ENCODE measurements at places on chromosomes 7 and 10. TPM values are rescaled to one million over a fixed set of nuclear protein-coding genes. Genes with fewer than 3 reads are reported as not detected.
A peak's percentile ranks its signal among the peaks of the same experiment; 100 is the strongest.

DNA sequence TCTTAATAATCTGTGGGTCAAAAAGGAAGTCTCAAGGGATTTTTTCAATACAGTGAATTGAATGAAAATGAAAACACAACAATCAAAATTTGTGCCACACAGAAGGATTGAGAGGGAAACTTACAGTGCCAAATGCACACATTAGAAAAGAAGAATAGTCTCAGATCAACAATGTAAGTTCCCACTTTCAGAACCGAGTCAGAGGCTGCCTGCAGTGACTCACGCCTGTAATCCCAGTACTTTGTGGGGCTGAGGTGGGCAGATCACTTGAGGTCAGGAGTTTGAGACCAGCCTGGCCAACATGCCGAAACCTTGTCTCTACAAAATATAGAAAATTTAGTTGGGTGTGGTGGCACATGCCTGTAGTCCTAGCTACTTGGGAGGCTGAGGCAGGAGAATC is 12.5 kb upstream of the KEL start:
- no peak for DNase-seq

- no peak for DNase-seq
These were observed 282.1 kb upstream of the BMPER start for GRCh38 chr7:33623267-33623666.

DNA sequence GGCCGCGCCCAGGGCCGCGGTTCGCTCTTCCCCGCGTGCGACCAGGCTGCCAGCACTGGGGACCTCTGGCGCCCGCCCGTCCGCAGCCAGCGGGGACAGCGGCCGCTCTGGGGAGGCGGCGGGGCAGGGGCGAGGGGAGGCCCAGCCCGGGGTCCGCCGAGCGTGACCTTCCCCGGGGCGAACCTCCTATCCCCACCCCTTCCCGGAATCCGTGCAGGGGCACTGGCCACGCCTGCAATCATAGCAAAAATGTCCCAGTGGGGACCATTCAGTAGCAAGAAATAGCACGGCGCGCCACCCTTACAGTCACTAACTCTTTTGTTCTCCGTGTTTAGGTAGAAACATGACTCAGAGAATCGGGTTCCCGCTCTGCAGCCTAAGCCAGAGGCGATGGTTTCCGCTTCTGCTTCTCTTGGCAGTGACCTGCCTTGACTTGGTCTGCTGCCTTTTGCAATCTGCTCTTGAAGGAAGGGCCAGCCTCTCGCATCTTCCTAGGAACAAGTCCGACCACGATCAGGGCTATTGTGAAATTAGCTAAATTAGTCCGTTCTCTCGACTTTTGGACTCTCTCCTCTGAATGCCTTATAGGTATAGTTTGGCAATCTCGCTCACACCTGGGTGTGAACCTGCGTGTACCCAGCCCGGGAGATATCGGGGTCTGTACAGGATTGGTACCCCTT is 79.3 kb upstream of the ACBD5 start:
- peak; percentile 74 for DNase-seq

DNA sequence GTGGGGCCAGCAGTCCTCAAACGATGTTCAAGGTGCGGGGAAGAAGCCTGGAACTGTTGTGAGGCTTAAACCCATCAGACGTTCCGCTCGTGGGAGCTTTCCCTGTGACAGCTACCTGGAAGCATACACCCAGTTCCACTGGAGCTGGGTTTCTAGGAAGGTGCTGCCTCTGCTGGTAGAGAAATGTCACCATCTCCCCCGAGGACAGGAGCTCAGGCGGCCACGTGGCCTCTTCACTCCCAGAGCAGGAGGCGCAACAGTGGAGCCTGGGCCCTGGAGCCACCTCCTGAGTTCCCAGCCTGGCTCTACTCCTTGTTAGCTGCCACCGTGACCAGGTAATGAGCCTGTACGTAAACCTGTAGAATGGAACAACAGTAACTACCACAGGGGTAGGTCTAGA is 156.1 kb downstream of the ADARB2 start:
- DNase-seq = peak; percentile 39

DNA sequence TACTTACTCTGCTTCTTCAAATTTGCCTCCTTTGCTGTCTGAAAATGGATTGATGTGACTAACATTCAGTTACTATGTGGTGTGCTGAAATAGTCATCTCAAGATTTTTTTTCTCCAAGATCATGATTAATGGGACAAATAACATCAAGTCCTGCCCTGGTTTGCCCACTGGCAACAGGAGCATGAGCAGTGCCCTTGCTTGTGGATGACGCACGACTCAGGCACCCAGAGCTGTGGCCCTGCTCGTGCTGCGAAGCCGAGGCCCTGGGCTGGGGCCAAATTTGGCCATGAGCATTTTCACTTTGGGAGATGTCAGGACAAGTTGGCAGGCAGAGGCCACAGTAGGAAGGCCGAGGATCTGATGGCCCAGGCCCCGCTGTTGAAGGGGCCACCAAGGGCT is 239.8 kb upstream of the IGFBP3 start:
- no peak for DNase-seq

DNA sequence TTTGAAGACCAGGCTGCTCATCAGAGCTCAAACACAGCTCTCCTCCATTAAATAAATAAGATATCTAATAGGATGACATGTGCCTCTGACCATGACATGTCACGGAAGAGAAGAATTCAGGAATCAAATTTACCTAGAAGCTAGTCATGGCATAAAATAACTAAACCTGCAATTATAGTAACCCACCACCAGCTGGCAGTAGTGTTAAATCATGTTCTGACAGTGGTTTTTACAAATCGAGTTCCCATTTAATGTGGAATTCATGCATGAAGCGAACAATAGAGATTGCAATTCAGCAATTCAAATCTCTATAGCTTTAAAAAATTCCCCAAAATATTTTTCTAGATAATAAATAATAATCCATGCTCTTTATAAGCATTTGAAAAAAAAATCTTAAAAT is 74.6 kb upstream of the IKZF1 start:
- no peak for DNase-seq

GRCh38 chr10:87991946-87992345 is 128.5 kb downstream of the PTEN start:
- no peak for DNase-seq

DNA sequence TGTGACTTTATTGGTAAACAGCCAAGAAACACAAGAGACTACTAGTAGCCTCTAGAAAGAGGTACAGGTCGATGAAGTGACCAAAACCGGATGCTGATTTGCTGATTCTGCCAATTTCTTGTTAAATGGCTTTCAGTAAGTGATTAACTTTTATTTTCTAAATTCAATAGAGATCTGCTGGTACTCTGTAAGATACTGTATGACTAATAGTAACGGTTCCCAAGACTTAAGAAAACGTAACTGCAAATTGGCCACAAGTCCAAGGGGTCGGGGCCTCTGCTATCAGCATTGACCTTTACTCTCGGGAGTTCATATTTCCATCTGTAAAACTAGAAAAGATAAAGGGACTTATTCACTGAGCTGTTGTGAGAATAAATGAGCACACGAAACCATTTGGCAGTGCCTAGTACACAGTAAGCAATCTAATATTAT is 1.4 kb downstream of the FAM3C start:
- no peak for DNase-seq

- DNase-seq = no peak
These were observed 304.3 kb upstream of the ZMIZ1 start for GRCh38 chr10:78764436-78764835.

DNA sequence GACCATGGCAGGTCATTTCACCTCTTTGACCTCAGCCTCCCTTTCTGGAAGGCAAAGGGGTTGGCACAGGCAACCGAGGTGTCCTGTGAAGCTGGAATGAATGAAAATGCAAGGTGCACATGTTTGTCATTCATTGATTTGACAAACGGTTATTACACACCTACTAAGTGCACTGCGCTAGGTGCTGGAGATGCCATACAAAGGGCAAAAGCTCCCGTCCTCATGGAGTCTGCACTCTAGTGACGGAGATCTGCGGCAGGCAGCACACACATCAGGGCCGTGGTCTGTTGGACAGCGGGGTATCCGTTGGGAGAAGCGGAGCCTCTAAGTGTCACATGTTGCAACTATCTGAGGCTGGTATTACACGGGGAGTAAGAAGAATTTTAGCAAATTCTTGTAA is 44.2 kb downstream of the PRF1 start:
- peak; percentile 45 for DNase-seq

DNA sequence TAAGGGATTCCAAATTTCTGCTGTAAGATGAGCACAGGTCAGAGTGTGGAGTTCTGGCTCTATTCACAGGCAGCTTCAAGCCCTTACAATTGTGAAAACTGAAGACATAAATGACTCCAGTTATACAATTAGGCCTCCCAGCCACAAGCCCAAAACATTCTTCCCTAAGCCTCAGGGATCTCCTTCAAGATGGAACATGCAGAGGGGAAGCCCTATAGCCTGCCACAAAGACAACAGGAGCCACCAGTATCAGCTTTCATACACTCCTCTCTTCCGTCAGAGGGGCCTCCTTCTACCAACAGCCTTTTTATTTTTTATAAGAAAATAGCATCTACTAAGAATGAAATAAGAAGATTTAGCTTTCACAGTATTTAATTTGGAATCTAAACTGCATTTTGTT is 46.5 kb downstream of the DLD start:
- no peak for DNase-seq

DNA sequence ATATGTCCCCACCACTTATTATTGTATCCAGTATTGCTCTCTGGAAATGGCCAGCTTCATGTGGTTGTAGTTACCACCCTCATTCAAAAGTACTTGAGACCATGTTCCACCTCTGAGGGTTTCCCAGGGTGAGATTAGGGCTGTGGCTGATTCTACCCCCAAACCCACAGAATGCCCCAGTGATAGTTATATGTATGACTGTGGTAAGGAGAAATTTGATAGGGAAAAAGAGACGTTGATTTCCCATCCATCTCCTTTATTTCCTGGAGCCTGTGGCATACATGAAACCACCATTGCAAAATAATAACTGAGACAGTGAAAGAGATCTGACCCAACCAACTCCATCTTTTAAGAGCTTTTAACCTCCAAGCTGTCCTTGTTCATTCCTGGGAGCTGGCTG is 25.2 kb downstream of the ARL5B start:
- no peak for DNase-seq

DNA sequence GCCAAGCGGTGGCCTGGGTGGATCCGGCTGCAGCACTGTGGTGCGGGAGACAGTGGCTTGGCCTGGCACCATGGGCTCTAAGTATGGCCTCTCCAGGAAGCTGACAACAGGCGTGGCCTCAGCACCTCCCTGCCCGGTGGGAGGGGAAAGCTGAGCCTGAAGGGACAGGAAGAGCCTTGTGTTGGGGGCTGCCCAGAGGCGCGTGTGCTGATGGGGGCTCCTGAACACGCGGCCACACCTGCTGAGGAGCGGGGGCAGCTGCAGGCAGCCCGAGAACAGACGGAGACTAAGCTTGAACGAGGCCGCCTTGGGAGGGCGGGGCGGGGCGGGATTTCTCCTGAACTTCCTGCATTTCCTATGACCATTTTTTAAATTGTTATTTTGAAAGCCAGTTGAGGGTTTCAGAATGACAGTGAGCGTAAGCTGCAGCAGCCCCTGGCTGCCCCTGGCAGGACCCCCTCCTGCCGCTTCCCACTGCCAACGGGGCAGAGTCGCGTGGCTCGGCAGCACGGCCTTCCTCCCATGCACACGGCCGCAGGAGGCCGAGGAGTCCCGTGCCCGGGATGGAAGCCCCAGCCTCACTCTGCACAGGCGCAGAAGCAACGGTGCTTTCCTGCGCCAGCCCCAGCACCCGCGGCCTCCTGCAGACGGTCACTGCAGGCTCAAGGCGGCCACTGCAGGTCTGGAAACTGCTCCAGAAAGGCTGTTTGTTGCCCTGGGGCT is 43.2 kb downstream of the DPYSL4 start:
- DNase-seq = no peak

DNA sequence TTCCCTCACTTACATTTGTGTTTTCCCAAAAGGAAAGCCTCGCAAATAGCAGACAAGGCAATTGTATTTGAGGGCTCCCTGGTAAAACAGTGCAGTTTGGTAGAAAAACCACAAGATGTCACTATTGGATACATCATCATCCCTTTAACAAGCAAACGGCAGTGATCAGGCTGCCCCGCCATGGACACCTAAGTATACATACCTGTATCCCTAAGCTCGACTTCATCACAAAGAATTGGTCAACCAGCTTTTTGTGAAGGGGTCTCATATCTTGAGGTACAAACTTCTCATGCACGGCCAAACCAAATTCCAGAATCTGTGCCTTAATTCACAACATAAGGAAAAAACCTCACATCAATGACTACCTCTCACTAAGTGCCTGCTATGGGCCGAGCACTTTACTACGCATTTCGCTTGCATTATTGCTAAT is 179.5 kb upstream of the IMMP2L start:
- DNase-seq = peak; percentile 72

- DNase-seq = no peak
These were observed 2.5 kb upstream of the TMEM26 start for GRCh38 chr10:61455656-61456055.

- DNase-seq = no peak
These were observed 280.0 kb downstream of the CACNA2D1 start for GRCh38 chr7:82163586-82163985.

DNA sequence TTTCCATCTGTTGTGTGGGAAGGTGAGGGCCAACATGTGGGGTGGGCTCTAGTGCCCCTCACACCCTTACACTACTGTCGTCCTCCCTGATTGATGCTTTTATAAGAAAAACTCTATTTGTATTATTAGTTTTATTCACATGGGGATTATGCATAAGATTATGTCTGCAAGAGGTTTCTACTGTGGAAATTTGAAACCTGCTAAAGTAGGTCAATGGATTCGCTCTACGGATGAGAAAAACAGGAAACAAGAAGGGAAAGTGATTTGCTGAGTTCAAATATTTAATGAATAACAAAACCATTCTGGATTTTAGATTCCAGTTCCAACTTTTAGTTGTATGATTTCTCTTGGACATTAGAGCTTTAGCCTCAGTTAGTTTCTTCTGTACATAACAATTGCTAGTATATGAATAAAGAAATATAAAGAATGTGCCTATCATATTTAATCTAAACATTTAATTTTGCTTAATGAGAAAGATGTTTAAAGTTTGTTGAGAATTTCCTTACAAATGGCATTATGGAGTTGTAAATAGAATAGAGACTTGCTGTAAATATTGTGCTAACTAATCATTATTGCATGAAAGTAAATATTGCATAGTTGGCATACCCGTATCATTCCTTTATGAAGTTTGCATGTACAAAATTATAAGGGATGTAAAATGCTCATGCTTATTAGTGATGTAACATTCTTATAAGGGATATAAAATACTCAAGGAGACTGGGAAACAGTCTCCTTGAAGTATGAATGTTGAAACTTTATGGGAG is 193.8 kb downstream of the THSD7A start:
- DNase-seq = no peak

DNA sequence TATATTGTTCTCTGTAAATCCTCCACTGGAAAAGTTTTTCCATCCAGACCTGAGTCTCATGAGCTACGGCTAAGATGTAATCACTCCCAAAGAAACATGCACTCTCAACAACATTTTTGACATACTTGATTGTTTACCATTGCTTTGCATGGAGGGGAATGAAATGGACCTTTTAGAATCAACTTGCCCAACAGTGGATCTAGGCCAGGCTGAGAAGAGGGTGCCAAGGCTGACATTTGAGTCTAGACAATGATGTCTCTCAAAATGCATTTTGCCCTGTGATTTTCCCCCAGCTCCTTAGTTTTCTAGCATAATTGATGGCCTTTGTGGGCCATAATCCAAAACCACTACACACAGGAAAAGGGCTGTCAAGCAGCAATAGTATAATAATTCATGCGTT is 297.9 kb upstream of the KLF6 start:
- no peak for DNase-seq

The DGKB gene
- total RNA-seq = 11.3 TPM

The EMX2 gene
- not detected for total RNA-seq

The EPDR1 gene
- total RNA-seq = 15.7 TPM

The OPALIN gene
- total RNA-seq = not detected

The LBX1 gene
- not detected for total RNA-seq

The PTF1A gene
- not detected for total RNA-seq

The HOXA11 gene
- 25.0 TPM for total RNA-seq

The TMEM196 gene
- total RNA-seq = 0.14 TPM

The HNRNPH3 gene
- 68.3 TPM for total RNA-seq
